ENCODE measurements at places on chromosomes 3 and 15.
A peak's percentile ranks its signal among the peaks of the same experiment; 100 is the strongest.

DNA sequence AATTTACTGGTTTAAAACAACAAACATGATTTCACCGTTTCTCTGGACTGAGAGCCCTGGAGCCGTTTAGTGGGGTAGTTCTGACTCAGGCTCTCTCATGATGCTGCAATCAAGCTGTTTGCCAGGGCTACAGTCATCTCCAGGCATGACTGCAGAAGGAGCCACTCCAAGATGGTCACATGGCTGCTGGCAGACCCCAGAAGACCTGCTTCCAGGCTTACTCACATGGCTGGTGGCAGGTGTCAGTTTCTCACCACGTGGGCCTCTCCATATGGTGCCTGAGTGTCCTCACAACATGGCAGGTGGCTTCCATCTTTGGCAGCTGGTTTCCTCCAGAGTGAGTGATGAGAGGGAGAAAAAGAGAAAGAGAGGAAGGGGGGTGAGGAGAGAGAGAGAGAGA, 378.3 kb upstream of the RGMA start:
- no peak for DNase-seq

DNA sequence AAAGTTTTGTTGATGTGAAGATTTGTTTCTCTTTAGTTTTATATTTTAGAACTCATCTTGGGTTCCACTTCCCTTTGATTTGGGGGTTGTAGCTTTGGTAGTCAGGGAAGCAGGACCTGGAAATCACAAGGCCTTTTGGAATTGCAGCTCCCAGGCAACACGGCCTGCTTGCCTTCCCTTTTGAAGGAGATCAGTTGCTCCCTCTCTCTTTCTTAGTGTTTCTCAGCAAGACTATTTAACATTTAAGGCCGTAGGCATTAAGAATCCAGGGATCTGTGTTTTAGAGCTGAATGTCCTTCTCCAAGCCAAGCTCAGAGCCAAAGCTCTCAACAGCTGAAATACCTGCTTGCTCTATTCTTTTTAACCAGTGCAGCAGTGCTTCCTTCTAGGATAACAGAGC, 310.3 kb downstream of the PTPRG start:
- no peak for DNase-seq

GRCh38 chr15:52699457-52699856, 20.3 kb upstream of the ATOSA start:
- no peak for DNase-seq

DNA sequence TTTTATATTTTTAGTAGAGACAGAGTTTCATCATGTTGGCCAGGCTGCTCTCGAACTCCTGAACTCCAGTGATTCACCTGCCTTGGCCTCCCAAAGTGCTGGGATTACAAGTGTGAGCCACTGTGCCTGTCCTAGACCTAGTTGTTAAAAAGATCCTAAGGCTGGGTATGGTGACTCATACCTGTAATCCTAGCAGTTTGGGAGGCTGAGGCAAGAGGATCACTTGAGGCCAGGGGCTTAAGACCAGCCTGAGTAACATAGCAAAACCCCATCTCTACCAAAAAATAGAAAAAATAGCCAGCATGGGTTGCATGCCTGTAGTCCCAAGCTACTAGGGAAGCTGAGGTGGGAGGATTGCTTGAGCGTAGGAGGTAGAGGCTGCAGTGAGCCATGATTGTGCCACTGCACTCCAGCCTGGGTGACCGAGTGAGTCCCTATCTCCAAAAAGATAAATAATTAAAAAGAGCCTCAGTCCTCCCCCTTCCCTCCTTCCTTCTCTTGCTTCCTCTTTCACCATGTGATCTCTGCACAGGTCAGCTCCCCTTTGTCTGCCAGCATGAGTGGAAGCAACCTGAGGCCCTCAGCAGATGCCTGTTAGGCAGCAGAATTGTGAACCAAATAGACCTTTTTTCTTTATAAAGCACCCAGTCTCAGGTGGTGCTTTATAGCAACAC, 9.8 kb upstream of the FNDC3B start:
- no peak for DNase-seq

GRCh38 chr3:21041621-21042020, 709.4 kb downstream of the ZNF385D start:
- DNase-seq, result no peak

DNA sequence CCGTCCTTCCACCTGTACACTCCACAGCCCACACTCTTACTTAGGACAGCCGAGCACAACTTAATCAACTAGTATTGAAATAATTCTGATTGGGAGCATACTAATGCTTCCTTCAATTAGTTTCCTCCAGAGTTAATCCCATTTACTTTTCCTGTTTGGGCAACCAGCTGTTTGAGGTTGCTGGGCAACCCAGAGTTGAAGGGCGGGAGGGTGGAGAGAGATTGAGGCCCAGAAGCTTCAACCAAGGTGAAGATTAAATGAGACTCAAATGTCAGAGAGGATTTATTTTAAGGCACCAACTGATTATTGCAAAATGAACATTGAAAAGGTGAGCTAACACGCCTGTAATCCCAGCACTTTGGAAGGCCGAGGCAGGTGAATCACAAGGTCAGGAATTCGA, 428.5 kb upstream of the SEMA6D start:
- no peak for DNase-seq

- DNase-seq, result no peak
Observed at GRCh38 chr3:58004973-58005372, 3.2 kb upstream of the FLNB start.

DNA sequence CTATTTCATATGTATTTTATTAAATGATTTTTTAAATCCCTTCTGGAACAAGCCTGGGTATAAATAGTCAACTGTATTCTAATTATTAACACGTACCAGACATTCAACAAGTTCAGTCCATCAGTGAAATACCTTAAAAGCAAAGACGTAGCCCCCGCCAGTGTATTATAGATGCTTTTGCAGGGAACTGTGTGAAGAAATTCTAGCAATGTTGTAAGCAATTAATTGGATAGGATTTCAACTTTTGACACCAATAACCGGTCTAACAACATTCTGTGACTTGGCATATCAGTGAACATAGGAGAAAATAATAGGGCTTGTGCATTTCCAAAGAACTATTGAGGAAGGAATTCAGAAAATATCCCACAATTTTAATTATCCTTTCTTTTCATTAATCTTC, 67.2 kb upstream of the TGFBR2 start:
- no peak for DNase-seq

DNA sequence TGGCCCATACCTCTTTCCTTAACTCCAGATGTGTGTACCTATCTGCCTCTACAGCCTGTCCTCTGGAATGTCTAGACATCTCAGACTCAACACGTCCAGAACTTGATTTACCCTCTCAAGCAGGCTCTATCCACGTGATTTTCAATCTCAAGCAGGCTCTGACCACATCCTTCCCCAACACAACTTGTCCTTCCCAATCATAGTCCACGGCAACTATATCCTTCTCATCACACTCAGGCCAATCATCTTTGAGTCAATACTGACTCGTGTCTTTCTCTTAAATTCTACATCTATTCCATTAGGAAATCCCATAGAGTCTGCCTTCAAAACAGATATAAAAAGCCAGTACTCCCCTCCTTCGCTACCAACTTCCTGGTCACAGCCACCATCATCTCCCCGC, 70.4 kb downstream of the FOXP1 start:
- DNase-seq, result no peak

DNA sequence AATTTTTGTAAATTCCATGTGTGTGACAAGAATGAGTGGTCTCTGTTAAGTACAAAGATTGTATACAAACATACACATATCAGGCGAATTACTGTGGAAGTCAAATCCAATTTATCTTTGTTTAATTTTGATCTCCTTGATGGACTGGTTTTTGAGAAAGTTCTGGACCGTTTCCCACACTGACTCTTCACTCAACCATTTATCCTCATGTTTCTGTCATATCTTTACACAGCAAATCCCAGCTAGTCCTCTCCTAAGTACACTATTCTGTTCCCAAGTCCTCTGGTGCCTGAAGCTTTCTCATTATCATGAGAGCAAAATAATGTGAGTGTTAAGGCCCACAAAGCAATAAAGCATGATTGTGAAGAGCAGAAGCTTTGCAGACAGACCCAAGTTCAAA, 189.9 kb downstream of the WNT5A start:
- DNase-seq, result no peak

DNA sequence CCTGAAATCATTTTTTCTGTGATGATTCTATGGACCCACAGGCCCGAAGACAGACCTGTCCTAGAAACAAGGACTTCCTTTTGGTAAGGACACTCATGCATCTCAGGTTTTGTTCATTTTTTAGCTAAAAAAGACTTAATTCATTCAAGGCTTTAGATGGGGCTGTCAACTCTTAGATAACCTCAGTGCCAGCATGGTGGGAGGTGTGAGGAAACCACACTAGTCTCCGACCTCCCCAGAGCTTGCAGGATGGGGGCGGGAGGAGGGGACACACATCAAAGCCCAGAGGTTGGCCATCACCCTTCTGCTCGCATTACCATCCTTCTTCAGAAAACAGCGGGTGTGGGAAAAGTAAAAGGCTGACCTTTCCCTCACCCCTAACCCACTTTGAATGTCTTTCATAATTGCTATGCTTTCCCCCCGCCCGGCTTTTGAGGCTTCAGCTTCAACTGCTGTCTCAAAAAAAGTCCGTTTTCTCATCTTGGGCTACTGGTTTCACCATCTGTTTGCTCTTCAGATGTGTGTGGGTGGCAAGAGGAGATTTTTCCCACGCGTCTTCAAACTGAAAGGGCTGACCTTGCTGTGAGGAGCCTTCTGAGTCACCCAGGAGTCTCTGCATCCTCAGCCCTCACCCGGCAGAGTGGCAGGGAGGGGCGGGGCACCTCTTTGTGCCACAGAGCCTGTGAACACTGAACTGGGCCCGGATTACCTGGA, 27.6 kb upstream of the CXCR6 start:
- no peak for DNase-seq

- peak; percentile 22 for DNase-seq
Observed at GRCh38 chr15:64355348-64355943, 527 bp downstream of the CSNK1G1 start.

GRCh38 chr15:45635191-45635638, 386 bp downstream of the SQOR start:
- peak; percentile 64 for DNase-seq

DNA sequence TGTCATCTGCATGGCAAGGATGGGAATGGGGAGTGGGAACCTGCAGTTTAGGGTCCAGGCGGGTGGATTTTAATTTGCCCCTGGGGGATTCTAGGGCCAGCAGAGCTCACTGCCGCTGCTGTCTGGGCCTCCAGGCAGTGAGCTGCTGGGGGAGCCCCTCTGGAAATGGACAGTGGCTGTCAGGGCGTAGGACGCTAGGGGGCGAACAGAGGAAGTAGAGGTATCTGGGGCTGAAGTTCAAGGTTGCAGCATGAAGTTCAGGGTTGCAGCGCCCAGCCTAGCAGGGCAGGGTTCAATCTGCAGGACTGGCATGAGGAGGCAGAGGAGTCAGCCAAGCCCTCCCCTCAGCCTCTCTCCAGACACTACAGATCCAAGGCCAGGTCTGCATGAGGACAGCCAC, 49.5 kb downstream of the APBA2 start:
- no peak for DNase-seq

GRCh38 chr3:172063456-172064432, 24.4 kb downstream of the FNDC3B start:
- DNase-seq, result no peak

DNA sequence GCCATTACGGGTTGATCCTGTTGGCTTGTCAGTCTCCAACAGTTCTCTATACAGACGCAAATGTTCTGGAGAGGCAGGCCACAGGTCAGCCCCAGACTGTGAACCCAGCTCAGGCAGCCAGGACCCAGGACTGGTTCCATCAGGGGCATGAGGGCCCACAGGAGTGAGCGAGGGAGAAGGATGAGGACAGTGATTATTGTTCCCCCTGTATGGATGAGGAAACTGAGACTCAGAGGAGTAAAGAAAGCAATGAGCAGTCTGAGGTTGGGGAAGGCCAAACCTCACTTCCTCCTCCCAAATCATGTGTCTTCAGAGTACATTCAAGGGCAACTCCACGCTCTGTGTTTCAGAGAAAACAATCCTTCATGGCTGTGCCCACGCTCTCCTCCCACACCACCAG, 121.9 kb downstream of the RPLP1 start:
- DNase-seq, result no peak
